ENCODE measurements at places on chromosomes 4 and X.

- DNase-seq: no peak
Observed at GRCh38 chr4:7860600-7861163, 79.0 kb downstream of the AFAP1 start.

DNA sequence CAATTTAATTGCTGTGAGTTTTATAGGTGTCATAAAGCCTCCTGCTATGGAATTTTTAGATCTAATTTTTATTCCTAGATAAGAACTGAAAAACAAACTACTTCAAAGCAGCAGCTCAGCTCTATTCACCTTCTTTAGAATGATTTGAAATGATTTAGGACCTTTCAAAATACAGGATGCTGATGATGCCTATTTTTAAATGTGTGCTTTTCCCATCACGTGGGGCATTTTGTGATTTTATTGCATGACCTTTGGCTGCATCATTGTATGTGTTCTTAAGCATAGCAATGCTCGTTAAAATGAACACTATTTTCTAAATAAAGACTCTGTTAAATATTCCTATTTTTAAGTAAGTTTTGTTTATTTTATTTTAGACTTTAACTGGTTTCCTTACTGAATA lies 537.3 kb downstream of the STPG2 start:
- no peak for DNase-seq

DNA sequence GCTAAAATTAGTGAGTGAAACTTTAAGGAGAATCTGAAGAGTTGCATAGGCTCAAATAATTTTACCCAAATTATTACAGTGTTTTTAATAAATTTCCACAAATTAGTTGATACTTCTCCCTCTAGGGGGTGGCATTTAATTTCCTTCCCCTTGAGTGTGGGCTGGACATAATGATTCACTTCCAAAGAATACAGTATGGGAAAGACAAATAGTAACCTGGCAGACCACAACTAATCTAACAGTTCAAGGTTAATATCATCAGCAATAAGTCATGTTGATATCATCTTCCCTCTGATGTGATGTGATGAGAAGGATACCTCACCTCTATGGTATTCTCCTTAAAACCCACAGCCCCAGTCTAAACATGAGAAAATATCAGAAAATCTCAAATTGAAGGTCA lies 15.5 kb downstream of the PFKFB1 start:
- no peak for DNase-seq

DNA sequence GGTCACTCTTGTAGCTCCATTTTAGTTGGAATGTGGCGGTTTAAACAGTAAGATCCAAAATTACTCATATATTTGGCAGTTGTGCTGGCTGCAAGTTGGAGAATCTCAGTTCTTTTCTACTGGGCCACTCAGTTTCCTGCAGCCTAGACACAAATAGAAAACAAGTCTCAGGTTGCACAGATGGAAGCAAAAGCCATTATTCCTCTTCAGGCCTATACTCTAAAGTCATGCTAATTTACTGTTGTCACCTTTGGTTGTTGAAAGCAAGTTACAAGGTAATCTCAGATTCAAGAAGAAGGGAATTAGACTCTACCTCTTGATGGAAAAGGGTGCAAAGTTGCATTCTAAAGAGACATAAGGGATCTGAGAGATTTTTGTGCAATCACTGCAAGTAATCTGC lies 345.4 kb downstream of the ADAM29 start:
- no peak for DNase-seq

DNA sequence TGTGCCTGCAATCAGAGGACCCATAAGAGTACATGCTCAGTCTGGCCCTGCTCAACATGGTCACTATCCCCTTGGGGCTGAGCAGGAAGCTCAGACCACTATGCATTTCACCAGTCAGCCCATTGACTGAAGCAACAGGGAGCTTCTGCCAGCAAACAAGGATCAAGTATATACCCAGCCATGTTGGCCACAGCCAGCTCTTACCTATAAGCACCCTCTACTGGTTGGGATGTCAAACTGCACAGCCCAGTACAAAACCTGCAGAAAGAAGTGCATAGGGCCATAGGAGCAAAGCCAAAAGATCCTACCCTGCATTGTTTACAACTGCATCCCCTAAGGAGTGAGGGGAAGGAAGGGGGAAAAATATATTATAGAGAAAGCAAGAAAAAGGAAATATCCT lies 214.4 kb upstream of the CPEB2 start:
- DNase-seq: no peak

DNA sequence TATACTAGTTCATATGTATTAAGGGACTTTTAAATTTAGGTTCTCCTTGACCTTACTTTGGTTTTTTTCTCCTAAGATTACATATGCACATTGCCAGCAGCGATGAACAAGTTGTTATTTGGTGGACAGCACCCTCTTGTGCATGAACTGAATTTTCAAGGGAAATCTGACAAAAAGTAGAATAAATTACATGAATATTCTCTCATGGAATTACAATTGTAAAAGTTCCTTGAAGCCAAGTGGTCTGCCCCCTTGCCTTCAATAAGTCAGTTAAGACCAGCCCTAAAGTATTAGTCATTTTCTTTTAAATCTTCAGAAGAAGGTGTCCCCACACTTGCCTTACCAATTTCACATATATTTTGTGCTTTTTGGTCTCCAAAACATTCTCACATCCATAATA lies 30.7 kb upstream of the SMARCA5 start:
- peak; percentile 14 for DNase-seq

DNA sequence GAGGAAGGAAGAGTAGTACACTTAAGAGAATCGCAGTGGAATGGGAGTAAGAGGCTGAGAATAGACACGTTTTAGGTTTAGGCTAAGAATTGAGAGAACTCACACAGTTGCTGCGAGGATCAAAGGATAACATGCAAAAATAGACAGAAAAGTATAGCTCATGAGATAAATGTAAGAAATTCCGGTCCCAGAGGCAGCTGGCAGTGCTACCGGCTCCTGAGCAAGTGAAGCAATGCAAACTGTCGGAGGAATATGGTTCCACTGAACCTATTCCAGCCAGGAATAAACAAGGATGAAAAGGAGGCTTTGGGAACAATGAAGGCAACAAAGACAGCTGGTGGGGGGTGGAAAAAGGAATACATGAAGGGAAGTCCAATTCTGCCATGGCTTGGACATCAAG lies 191.8 kb downstream of the QDPR start:
- no peak for DNase-seq
